Stimulated activated CD4-positive, alpha-beta T cell treated with anti-CD3 and anti-CD28 coated beads, Interleukin-2, amount 100 ng/mL, for 48 hours (primary cell): ENCODE measurements at places on chromosomes 13 and 19.
A peak's percentile ranks its signal among the peaks of the same experiment; 100 is the strongest.

GRCh38 chr19:10011974-10012373 is 1.3 kb upstream of the RDH8 start:
- DNase-seq: no peak

- peak; percentile 21 for DNase-seq
Measured at GRCh38 chr13:110944121-110944967, 29.5 kb upstream of the ANKRD10 start.

- DNase-seq: no peak
Measured at GRCh38 chr19:27773318-27774094, 1439.4 kb downstream of the UQCRFS1 start.

- no peak for DNase-seq
Measured at GRCh38 chr13:62593804-62594203, 1178.2 kb upstream of the PCDH20 start.

DNA sequence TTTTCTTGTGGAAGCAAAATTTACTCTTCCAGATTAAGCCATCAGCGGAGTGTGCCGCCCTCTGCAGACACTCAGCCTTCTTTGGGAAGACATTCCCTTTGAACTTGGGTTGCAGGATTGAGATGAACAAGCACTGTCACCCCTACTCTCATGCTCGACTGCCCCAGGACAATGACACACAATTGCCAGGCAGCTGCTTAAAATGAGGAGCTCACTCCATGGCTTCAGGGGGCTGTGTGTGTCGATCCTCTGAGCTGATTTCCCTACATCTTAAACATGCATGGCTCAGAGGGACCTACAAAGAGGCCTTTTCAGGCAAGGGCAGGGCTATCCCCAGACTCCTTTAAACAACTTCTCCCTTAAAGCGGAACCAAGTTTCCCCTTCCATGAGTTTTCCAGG is 107.5 kb upstream of the MBNL2 start:
- DNase-seq: no peak

DNA sequence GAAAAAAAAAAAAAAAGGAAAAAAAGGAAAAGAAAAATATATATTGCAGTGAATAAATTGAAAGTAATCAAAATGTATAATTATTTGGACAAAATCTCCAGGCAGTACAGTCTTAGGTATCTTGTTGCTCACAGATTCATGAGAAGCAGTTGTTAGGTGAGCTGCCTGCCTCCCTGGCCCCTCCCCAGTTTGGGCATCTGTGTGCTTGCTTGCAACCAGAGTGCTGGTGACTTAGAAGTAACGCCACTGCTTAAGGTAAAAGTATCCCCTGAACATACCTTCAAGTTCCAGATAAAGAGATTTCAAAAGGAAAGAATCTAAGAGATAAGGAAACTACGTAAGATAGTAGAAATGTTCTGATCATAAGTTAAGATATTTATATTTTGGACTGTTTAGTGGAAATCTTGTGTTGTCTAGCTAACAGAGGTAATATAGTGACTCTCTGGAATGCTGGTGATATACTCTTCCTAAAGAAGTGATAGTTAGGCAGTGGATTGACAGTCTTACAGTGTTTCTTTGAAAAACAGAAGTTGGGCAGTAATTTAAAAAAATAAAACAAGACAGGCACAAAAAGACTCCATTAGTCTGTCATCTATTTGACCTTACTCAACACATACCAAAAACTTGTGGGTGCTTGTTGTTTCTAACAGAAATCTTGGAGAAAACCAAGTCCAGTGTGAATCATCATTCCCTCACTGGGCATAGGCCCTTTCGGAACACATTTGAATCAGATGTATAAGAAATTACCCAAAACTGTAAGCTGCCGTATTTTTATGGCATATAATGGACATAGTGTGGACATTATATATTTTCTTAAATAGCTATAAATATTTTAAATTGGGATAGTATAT is 38.3 kb upstream of the KCTD4 start:
- DNase-seq: no peak

DNA sequence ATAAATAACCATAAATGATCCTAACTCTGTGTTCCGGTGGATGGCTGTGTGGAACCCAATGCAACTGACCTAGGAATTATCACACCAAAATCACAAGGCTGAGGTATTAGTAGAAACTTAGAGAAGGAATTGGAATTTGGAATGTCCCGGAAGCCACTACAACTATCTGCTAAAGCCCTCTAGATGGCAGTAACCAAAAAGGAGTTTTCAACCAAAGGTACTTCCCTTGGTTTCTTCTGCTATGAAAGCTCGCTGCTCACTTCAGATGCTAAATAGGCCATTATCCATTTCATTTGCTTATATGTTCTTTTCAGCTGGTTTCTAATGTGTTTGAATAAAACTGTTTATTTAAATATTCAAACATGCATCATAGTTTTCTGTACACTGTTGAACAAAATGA is 1589.1 kb upstream of the SPRY2 start:
- DNase-seq: no peak

DNA sequence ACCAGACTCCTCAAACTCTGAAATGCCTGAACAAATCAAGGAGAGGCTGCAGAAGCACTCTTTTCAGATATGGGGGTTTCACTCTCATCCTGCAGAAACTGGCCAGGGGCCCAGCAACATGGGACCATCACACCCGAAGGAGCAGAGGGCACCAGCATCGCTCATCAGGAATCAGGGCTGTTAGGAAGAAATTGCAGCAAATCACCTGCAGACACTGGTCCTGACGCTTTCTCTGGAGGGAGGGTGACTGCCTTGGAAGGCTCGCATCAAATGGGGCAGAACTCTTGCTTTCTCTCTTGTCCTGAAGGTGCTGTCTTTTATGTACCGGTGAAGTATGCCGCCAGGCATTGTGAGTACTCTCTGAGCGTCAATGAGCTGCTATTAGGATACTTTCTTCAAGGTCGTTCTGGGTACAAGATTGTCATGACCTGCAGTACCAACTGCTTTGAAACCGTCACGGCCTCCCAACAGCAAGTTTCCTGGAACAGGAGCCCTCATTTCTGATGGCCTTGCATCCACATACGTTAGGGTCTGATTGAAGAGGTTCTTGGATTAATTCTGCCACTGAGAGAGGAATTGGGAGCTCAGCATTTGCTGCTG is 155.7 kb upstream of the SOX1 start:
- DNase-seq: no peak

- DNase-seq: no peak
Measured at GRCh38 chr19:49430678-49431329, 5.6 kb downstream of the GFY start.

GRCh38 chr19:13902993-13903555 is 2.8 kb downstream of the BRME1 start:
- DNase-seq: no peak

- DNase-seq: no peak
Measured at GRCh38 chr13:73910733-73911132, 223.5 kb downstream of the KLF12 start.

- DNase-seq: no peak
Measured at GRCh38 chr19:10013834-10014618, 743 bp downstream of the RDH8 start.

GRCh38 chr13:47475441-47475948 is 525.6 kb downstream of the SUCLA2 start:
- DNase-seq: no peak

- DNase-seq: no peak
Measured at GRCh38 chr13:50537029-50537428, 306.5 kb downstream of the DLEU7 start.

- DNase-seq: no peak
Measured at GRCh38 chr13:49497272-49497671, 1.5 kb downstream of the PHF11 start.

DNA sequence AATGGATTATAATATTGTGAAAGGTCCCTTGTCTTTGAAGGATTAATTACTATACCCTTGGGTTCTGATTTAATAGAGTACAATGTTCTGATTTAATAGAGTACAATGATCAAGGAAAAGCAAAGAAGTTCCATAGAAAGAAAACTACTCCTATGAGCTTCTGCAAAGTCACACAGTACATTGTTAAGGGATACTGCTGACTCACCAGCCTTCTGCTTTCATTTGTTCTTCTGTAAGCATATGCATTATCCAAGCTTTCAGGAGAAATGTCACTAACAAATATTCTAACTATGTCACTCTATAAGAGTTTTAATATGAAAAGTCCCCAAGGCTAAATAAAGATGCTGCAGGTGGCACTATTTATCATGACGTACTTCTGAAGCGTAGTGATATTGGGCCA is 396.7 kb downstream of the RFC3 start:
- DNase-seq: no peak

- DNase-seq: no peak
Measured at GRCh38 chr13:76815344-76815743, 70.9 kb downstream of the KCTD12 start.

GRCh38 chr19:45917421-45918091 is 3.0 kb upstream of the NANOS2 start:
- DNase-seq: no peak

- DNase-seq: peak; percentile 20
Measured at GRCh38 chr13:38348861-38349389, 726 bp upstream of the UFM1 start.

GRCh38 chr13:87872813-87873212 is 201.6 kb downstream of the SLITRK5 start:
- DNase-seq: no peak

GRCh38 chr13:110137680-110138009 is 169.3 kb downstream of the COL4A1 start:
- DNase-seq: peak; percentile 8

- DNase-seq: no peak
Measured at GRCh38 chr13:53090461-53090860, 61.8 kb downstream of the OLFM4 start.

DNA sequence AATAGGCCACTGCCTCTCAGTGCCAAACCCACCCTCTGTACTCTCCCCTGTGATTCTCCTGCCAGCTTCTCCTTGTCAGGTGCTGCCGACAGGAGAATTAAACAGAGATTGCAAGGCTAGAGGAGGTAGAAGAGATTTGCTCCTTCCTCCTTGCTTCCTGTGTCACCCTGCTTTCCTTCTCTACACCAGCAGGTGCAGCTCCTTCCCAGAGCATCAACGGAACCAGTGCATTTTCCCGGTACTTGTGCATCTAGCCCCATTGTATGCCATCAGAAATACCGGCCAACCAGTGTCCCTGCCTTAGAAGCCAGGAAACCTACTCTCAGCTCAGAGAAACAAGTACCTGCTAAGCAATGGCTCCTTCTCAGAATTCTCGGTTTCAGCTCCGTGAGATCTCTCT is 253.2 kb downstream of the SUCLA2 start:
- no peak for DNase-seq

DNA sequence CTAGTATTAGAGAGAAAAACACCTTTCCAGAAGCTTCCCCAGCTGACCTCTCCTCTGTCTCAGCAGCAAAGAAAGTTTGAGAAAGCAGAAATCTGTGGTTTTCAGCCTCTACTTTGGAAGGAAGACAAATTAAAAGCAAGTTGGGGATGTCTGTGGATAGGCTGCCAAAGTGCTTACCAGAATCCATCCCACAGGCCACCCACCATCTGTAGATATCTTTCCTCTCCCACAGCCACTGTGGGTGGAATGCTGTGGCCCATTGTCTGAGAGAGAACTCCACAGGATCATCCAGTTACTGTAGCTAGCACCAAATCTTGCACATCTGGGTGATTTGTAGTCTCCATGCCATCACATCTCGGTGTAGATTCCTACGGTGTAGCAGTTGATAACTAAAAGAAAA is 133.5 kb downstream of the DNAJC15 start:
- DNase-seq: no peak

DNA sequence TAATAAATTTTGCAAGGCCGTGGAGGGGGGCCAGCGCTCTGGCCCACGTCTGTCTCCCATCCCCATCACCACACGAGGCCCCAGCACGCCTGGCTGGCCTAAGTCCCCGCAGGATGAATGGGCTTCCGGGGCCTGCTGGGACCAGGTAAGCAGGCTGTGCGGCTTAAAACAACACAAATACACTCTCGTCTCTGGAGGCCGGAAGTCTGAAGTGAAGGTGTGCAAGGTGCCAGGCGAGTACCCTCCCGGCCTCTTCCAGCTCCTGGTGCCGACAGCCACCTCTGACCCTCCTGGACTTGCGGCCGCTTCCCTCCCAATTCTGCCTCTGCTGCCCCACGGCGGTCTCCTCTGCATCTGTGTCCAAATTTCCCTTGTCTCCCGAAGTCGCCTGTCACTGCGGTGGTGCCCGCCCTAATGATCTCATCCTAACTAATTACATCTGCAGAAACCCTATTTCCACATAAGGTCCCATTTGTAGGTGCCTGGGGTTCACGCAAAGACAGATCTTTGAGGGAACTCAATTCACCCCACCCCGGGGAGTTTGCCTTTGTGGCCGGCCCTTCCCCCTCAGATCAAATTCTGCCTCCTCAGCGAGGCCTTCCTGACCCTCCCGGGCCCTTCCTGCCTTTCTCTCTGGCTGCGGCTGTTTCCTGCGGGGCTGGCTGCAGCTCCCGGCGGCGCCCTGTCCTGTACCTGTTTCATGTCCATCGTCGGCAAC is 8.1 kb upstream of the PTBP1 start:
- no peak for DNase-seq

GRCh38 chr13:35700671-35701070 is 224.2 kb upstream of the MAB21L1 start:
- no peak for DNase-seq

GRCh38 chr19:8146877-8147581 is 2.4 kb downstream of the FBN3 start:
- no peak for DNase-seq

- no peak for DNase-seq
Measured at GRCh38 chr19:4388337-4389063, 11.8 kb downstream of the SH3GL1 start.

DNA sequence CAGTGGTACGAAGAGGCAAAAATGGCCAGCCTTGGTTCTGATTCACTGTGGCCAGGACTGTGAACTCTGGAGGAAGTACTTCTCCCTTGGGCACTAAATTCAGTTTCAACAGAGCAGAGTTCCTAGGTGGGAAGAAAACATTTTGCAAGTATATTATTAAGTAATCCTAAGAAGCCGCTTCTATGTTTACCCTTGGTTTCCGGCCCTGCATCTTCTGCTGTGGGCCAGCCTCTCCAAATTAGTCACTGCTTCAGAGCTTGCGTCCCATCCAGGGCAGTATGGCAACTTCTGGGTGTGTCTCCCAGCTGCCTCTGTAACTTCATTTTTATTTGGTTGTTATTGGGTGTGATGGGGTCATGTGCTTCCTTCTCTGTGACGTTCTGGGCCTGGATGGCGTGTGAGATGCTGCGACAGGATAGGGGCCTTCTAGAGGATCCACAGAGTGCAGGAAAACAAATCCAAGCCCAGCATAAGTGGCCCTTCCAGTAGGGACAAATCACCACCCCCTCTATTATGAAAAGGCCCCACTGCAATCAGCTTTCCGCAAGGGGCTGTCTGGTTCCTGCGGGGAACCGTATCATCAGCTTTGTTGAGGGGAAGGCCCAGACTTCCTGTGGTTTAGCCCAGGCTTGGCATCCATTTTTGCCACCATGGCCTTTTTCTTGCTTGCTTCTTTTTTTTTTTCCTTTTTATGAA is 55.1 kb upstream of the C1QTNF9 start:
- no peak for DNase-seq

GRCh38 chr13:71876648-71877255 is 9.7 kb upstream of the DACH1 start:
- no peak for DNase-seq

DNA sequence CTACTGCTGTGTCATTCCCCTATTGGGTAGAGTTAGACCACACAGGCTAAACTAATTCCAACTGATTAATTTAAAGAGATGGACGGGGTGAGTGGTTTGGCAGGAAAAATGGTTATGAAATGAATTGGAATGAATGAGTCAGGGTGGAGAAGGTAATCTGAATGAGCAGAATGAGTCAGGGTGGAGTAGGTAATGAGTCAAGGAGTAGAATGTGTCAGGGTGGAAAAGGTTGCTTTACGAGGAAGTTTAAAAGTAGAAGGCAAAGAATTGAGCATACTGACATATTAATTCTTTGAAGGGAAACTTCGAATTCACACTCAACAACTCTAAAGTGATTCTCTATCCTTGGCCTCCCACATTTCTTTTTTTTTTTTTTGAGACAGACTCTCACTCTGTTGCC is 12.7 kb upstream of the ZNF121 start:
- no peak for DNase-seq
